Stimulated activated CD8-positive, alpha-beta memory T cell treated with anti-CD3 and anti-CD28 coated beads, Interleukin-15, amount 100 ng/mL, for 24 hours (primary cell): ENCODE measurements at places on chromosomes 5 and 9.

- DNase-seq, result no peak
These were observed 46.3 kb downstream of the GGTA1 start for GRCh38 chr9:121453232-121453892.

- DNase-seq, result no peak
These were observed 38.9 kb downstream of the WNK2 start for GRCh38 chr9:93222890-93223259.

- no peak for DNase-seq
These were observed 63.5 kb upstream of the HAND1 start for GRCh38 chr5:154541553-154541952.

DNA sequence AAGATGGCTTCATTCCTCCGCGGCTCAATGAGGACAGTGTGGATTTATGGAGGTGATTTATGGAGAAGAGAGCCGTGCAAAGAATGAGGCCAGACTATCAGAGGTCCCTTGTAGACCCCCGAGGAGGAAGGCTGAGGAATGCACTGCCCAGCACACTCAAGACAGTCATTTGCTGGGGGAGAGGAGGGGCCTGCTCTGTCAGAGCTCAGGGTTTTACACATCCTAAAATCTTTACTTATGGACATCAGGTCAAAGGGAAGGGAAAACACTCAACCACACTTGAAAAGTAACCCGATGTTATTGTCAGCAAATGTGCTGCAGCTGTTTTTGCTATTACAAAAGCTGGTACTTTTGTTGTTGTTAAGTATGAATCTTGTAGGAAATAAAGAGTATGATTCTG lies 289.5 kb downstream of the SLIT3 start:
- no peak for DNase-seq

- DNase-seq, result no peak
These were observed 25.1 kb downstream of the PUM3 start for GRCh38 chr9:2818804-2819121.

GRCh38 chr5:32942225-32942989 lies 231.3 kb downstream of the NPR3 start:
- DNase-seq, result no peak

DNA sequence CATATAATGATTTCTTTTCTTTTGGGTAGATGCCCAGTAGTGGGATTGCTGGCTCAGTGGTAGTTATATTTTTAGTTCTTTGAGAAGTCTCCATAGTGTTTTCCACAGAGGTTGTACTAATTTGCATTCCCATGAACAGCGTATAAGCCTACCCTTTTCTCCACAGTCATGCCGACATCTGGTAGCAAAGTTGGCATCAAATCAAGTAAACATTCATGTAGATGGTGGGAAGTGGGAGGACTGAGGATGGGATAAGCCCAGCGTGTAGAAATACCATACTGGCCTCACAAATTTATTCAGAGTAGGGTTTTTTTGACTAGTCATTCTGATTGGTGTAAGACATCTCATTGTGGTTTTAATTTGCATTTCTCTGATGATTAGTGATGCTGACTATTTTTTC lies 115.4 kb downstream of the EGFLAM start:
- DNase-seq, result no peak

- no peak for DNase-seq
These were observed 149.7 kb upstream of the SV2C start for GRCh38 chr5:75933489-75933888.

DNA sequence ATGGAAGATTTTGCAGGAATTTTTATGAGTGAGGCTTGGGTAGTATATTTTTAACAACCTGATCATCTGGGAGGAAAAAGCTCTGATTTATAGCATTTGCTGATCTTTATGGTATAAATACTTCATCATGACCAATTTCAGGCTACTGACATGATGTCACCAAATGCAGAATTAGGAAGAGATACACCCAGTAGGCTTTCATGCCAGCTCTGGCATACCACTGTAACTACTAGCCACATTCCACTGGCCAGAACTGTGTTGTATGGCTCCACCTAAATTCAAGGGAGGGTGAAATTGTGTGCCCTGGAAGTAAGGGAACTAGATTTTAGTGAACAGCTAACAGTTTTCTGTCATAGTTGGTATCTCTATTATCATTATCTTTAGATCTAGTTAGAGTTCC lies 17.6 kb downstream of the AP3S1 start:
- DNase-seq, result no peak

DNA sequence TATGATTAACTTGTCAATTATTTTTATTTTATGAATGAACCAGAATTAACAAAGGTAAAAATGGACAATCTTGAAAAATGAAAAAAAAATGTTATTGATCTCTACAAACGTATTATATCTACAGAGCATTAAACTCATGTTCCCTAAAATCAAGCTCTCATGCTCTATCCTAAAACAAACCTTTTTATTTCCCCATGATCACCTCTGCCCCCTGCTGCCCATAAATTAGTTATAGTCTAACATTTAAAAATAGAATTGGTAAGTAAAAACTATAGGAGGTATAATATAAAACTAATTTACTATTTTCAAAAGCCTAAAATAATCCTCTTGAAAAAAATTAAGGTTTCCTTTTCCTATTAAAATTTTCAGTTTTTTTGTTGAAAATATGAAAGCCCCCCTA lies 168.0 kb upstream of the POU5F2 start:
- DNase-seq, result no peak

- DNase-seq, result no peak
These were observed 65.1 kb downstream of the BASP1 start for GRCh38 chr5:17282283-17283120.

DNA sequence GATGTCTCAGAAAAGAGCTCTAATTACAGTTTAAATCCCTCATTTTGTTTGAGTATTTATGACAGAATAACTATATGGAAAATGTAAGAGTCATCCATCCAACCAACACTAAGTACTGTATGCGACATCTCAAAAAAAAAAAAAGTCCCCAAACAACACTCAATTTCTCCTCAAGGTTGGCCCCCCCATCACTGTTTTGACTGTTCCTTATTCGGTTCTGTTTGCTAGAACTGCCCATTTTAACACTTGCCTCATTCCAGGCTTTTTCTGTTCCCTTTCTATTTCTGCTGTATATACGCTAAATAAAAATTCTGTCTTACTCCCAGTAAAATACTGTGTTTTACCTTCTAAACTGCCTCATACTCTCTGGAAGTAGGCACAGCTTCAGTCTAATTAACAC lies 25.2 kb downstream of the GLDC start:
- no peak for DNase-seq

GRCh38 chr5:180026320-180026719 lies 45.2 kb downstream of the RNF130 start:
- DNase-seq, result no peak

GRCh38 chr5:166562246-166562645 lies 1729.2 kb upstream of the WWC1 start:
- no peak for DNase-seq

DNA sequence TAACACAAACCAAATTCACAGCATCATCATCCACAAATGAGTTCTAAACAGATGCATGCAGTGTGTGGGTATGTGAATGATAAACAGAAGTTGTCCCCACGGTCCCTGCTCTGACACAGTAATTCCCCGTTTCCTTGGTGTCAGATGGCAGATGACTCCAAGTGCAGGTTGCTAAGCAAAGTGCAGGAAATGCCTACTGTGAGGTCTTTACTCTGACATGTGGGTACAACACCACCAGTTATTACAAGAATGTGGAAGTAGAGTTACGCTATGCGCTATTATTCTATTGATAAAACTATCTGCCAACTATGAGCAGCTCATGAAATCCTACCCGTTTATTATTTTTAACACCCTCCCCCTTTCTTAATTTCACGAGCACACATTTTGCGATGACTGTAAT lies 448.9 kb downstream of the BNC2 start:
- DNase-seq, result no peak

DNA sequence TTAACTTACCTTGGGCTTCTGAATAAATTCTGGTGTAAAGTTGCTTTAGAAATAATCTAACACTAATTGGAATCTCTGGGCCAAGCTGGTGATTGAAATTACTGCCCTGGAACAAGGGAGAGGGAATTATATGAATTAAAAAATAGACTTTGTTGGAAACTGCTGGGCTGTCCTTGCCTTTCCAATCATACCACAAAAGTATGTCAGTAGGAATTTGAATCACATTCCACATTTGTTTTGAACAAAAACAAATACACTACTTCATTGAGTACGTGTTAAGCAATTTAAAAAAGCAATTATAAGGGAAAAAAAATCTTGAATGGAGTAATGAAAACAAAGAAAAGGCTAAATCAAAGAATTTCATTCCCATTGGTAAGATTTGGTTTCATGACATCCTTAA lies 102.5 kb upstream of the SREK1 start:
- DNase-seq, result no peak

- no peak for DNase-seq
These were observed 101.2 kb downstream of the TRIM36 start for GRCh38 chr5:115068239-115069086.

DNA sequence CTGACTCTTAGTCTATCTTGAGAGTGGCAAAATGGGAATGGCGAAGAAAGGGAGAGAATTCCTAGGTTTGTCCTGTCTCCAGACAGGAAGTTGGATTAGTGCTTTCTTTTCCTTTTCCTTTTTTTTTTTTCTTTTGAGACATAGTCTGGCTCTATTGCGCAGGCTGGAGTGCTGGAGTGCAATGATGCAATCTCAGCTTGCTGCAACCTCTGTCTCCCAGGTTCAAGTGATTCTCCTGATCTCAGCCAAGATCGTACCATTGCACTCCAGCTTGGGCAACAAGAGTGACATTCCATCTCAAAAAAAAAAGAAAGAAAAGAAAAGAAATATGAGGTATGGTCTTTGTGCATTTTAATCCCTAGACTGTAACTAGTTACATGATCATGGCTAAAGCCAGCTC lies 12.6 kb upstream of the KIF27 start:
- DNase-seq, result no peak

DNA sequence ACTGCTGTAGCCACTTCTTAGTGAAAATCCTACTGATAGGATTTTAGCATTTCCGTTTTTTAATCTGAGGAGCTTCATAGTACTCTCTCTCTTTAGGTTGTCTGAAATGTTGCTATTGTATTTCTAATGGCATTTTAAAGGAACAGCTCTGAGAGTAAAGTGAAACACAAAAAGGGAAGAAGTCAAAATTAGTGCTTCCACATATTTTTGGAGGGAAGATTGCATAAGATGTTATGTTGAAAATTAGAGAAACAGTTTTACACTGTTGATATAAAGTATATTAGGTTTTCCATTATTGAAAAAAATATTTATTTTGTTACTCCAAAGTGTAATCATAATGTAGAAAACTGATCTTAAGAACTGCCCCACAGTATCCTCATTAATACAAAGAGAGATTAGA lies 525.1 kb downstream of the TAF11L14 start:
- DNase-seq, result no peak

DNA sequence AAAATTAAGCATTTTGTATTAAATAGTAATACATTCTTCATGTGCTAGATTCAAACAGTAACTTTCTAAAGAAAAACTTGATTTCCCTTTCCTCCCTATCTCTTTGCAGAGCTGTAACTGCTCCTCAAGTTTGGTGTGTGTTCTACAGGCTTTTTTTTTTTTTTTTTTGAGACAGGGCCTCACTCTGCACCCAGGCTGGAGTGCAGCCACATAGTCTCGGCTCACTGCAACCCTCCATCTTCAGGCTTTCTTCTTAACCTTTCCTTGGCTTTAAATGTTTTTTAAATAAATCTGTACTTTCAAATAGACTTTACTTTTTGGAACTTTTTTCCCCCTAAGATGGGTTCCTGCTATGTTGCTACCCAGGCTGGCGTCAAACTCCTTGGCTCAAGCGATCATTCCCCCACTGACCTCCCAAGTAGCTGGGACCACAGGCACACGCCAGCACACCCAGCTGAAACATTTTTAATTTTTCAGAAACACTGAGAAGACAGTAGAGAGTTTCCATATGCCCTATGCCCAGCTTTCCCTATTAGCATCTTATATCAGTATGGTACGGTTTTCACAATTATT lies 9.1 kb downstream of the NDFIP1 start:
- DNase-seq, result no peak

- DNase-seq, result no peak
These were observed 4.9 kb downstream of the FBP2 start for GRCh38 chr9:94588681-94589080.

DNA sequence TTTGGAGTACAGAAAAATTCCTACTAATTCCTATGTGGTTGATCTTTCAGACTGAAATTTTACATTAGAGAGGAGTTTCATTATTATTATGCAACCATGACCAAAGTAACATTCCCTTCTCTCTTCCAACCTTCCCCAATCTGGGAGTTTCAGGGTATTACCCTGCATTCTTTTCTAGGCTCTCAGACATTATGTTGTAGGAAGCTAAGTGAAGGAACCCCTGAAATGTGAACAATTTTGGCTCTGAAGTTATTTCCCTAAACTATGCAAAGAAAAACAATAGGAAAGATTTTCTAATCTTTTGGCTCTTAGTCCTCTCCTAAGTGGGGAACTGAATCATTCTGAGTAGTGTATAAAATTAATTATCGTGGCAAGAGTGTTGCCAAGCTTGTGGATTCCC lies 63.3 kb upstream of the ZFAND5 start:
- DNase-seq, result no peak

DNA sequence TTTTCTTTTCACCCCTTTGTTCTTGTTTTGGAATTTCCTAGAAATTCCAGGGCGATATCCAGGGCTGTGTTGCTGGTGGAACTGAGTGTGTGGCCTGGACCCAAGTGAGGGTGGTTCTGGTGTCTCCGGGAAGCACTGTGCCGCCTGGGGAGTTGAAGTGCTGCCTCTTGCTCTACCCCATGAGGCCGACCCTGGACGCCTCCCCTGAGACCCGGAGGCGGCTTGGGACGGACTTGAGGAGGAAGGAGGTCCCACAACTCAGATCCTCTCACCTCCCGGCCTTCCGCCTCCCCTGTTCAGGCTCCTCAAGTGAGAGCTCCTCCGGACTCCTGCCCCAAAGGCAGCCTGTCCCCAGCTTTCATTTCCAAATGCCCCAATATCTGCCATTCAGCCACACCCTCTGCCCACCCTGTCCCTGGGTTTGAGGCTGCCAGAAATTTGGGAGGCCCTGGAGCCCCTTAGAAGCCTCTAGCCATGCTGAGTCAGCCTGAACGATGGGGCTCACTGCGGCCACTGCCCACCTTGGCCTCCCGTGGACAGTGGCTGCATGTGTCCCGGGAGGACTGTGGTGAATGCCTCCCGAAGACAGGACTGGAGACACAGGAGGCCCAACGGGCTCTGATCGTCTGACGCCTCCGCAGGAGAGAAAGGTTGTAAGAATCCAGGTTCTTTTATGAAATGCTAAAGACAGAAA lies 42.6 kb upstream of the SLC6A19 start:
- no peak for DNase-seq

- no peak for DNase-seq
These were observed 89.7 kb upstream of the EQTN start for GRCh38 chr9:27386571-27387091.

DNA sequence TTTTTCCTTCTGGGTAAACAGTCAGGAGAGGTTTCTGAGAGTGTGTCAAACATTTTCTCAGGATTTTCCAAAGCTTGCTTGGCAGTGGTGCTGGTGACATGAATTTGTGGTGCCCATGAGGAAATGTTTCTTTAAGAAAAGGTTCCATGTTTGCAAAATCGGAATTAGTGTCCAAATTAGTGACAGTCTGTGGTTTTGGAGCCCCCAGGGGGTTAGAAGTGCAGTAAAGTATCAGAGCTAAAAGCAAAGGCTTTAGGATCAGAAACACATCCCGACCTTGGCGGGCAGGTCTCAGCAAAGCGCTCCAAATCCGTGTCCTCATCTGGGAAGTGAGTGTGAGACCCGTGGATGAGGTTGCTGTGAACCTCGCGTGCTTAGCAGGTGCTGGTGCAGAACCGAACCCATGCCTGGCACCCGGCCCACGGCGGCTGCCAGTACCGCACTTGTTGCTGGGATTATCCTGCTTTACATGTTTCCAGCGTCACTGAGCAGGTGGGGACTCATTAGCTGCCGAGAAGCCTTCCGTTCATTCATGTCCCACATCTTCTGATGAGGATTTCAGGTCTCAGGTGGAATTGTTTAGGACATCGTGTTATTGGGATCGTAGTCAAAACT lies 70.8 kb upstream of the COL5A1 start:
- no peak for DNase-seq
